Naive thymus-derived CD4-positive, alpha-beta T cell (primary cell): ENCODE measurements at places on chromosomes 6 and 20. TPM values are rescaled to one million over a fixed set of nuclear protein-coding genes. Genes with fewer than 3 reads are reported as not detected.

Gene APOBEC2
- 0.83 TPM for polyA plus RNA-seq

Gene RAB5IF
- polyA plus RNA-seq = 104 TPM

Gene SPATS1
- polyA plus RNA-seq = not detected

Gene HEY2
- 0.44 TPM for polyA plus RNA-seq

DNA sequence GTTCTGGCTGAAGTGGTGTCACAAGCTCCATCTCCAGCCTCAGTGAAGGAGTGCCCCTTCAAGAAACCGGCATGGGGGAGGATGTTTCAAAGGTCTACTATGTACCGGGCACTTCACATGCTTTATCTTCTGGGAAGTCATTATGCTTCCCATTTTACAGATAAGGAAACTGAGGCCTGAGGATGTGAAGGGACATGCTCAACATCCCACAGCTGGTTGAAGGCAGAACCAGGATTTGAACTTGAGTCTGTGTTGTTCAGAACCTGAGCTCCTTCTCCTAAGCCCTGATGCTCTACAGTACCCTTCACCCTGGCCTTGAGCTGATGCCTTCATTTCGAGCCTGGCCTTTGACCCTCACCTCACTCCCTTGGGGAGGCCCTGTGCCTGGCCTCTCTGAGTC lies 13.0 kb downstream of the GLP1R start:
- no peak for DNase-seq

- no peak for DNase-seq
Measured at GRCh38 chr20:45840700-45841198, 7.2 kb downstream of the SNX21 start.

GRCh38 chr20:63475209-63475608 lies 2.8 kb upstream of the KCNQ2 start:
- no peak for DNase-seq
